CD4-positive, alpha-beta T cell (primary cell): ENCODE measurements at places on chromosomes 2 and 18. TPM values are rescaled to one million over a fixed set of nuclear protein-coding genes. Genes with fewer than 3 reads are reported as not detected.

Gene TXNDC2
- total RNA-seq, result not detected

Gene SIX3
- not detected for total RNA-seq

Gene PDE1A
- not detected for total RNA-seq

DNA sequence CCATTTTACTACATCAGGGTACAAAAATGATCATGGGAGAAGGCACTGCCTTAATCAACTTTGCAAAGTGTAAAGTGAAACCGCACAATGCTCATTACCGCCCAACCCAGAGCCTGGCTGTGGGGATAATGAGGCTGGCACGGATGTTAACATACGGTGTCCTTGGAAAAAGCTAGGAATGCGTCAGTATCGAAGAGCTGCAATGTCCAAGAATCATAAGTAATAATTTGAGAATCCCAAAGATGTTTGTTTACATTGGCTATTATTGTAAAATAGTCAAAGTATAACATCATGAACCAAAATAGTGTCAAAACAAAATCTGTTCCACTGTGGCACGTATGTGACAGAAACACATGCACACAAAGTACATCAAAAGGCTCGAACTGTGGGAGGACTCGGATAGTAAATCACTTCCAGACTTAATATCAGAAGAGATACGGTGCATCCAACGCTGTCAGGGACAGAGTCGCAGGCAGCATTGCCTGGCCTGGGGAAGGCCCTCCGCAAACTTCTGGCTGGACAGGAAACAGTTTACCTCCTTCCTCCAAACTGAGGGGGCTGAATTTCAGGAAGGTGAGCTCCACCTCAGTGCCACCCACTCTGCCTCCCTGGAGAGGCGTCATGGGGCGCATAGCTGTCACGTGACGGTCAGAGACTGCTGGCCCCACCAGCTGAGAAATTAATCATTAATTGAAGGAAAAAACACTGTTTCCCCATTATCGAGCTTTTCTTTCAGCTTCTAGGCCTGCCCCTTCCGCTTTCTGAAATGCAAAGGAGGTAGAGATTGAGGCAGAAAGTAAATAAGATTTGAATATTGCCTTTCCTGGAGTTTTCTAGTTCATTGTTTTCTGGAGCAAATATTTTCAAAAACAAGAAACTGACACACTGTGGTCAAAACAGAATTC is 1.8 kb upstream of the ID2 start:
- no peak for DNase-seq

DNA sequence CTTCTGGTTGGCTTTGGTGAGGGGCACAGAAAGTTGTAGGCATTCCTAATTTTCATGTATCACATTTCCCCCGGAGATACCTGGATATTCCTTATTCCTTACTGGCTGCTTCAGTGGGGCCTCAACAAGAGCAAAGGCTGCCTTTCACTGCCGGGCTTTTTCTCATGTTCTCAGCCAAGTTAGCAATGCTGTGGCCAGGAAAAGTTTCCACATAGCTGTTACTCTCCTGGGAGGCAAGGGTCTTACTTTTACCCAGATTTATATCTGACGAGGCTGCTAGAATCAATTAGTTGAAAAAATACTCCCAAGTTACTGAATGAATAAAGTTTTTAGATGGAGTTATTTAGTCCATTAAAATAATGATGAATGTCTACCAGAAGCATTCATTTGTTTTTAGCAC is 230.5 kb downstream of the ZNF407 start:
- no peak for DNase-seq

GRCh38 chr18:58781627-58782194 is 83.0 kb upstream of the ZNF532 start:
- peak; percentile 54 for DNase-seq

DNA sequence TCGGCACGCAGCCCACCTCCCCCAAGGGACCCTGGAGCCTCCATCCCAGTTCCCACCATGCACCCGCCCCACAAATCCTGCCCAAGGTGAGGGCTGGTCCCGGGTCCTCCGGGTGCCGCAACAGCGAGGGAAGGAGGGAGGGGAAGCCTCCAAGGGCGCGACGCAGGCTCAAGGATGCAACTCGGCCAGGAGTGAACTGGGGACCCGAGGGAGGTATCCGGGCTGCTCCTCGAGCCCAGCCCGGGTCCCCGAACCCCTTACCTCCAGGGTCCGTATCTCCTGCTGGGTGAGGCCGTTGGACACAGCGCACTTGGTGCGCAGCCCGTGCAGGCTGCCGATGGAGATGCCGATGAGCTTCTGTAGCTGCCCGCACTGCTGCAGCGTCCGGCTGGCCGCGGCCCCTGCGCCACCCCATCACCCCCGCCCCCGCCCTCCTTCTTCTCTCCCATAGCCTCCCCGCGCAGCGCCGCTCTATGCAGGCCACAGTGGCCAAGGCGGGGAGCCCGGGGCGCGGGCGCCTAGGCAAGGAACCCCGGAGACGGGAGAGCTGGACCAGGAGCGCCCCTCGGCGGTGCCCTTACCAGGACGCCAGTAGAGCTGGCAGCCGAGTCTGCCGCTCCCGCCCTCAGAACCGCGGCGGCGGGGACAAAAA is 124.1 kb downstream of the ANKRD30BL start:
- no peak for DNase-seq

DNA sequence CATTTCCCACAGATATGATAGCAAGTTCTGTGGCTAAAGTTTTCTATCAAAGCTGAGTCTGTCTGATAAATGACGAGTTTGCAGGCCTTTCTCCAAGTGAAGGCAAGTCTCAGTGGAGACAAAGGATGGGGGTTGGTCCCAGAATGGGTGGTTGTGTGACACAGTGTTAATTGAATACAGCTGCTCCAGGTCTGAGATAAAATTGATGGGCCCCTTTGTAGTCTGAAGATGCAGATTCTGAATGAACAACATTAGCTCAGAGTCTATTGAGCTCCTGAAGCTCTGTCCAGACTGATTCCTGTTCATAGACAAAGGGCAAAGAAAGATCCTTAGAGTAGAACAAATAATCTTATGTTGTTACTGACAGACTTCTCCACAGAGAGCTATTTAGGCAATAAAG is 296.9 kb upstream of the CYRIA start:
- no peak for DNase-seq

DNA sequence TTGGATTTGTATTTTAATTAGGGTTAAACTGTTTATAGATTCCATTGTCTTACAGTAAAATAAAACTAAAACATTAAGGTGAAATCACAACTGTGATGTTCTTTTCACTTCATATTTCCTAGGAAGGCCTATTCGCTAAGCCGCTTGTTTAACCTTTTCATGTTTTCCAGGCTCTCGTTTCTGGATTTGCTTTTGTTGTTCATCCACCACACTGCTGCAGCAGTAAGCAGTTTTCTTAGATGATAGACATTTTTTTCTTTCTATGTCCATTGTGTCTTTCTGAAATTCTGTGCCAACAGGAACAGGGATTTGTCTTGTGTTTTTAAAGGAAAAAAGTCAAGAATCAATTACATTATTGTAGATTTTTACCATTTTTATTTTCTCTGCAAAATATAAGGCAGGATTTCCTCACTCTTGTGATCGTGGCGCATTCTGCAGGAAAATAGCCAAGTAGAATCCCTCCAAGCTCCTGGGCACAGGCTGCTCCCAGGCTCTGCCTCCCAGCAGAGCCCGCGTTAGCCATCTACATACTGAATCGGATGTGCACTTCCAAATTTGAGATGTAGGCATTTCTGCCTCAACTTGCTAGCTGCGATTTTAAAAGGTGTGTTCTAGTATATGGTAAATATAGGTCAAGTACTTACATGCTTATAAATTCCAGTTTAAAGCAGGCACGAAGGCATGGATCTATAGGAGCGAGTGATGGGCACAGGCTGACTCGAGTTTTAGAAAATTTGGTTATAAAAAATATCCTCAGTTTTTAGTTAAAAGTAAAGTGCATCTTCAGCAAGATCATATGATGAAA is 10.2 kb downstream of the TSHZ1 start:
- DNase-seq, result no peak

DNA sequence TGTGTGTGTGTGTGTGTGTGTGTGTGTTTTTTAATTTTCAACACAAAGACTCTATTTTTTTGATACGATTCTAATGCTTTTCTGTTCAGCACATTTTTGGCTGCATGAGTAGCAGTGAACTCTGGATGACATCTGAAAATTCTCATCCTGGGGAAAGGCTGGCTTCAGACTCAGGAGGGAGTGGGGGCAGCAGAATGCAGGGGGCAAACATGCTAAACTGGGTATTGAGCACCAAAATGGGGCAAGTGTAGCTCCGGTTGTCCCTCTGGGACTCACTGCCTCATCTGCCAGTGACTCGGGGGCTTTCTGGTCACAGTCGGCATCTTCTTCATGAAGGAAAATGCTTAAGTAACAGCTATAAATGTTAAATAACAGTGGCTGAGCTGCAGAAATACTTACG is 116.8 kb upstream of the PID1 start:
- no peak for DNase-seq
